ENCODE measurements at places on chromosomes 2 and 18.

DNA sequence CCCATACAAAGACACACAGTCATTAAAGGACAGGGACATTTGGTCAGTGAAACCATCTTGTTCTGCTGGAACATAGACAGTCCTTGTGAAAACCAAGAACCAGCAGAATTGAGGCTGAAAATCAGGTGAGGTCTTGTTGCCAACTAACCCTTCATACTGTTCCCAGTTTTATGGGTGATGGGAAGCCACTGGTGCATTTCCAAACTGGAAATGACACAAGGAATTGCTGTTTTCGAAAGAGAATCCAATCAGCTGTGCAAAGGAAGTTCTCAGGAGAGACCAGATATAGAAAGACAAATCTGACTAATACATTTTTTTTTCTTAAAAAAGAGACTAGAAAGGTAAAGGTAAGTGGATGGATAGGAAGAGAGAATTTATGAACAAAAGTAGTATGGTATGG lies 948.2 kb downstream of the TSN start:
- no peak for DNase-seq

DNA sequence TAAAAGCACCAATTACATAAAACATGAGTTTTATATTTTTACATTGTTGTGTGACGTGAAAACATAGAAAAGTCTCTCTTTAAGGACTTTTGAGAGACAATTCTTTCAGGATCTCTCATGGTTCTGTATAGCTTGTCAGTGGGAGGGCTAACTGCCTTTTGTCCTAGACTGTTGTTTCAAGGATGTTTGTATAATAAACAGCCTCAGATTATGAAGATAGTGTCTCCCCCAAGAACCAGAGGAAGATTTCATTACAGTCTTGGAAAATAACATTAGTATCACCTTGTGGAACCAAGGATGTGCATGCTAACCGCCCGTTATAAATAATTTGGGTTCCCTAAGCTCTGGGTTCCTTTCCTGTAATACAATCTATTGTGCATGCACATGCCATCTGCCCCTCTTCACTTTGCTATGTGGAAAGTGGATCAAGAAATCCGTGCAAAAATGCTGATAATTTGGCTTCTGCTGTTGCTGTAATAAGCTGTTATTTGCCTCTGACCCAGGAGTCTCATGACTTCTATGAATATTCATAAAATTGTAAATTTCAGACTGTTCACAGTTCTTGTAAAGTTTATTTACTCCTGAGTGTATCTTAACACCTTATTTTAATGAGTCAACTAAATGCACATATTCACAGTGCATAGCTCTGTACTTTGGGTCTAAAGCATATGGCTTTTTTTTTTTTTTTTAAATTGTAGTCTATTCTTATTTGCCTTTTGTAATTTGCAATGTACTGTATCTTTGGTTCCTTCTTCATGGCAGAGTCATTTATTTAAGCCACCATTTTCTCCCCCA lies 265.5 kb downstream of the PTH2R start:
- no peak for DNase-seq

DNA sequence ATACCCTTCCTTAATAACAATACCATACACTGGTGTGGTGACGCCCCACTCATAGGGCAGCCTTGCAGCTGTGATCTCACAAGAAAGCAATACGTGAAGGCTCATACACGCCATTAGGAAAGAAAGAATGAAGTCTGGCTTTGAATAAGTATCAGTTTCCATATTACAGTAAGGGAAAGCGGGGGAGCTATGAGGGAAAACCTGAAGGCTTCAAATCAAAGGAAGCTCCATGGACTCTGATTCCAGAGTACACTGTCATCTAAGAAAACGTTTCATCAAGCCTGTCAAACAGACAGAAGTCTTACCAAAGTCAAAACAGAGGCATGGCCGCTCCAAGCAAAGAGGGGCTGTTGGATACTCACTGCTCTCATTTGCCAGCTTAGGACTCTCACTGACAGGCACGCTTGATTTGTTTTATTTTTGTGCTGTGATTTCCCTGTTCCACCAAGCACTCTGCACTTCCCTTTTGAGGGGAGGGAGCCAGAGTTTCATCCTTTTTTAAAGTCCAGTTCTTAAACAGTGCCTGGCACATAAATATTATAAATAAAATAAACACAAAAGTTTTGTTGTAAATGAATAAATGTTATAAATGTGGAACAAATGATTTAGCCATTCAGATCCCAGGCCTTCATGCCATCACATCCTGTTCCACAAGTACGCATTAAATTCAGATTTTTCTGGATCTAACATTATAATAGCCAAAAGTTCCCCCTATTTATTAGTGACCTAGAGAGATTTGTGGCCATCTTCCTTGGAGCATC lies 221.2 kb downstream of the PIEZO2 start:
- no peak for DNase-seq

GRCh38 chr18:54899500-54899899 lies 59.8 kb downstream of the CCDC68 start:
- DNase-seq = no peak

- no peak for DNase-seq
These were observed 35.8 kb downstream of the SH3RF3 start for GRCh38 chr2:109164739-109165221.

DNA sequence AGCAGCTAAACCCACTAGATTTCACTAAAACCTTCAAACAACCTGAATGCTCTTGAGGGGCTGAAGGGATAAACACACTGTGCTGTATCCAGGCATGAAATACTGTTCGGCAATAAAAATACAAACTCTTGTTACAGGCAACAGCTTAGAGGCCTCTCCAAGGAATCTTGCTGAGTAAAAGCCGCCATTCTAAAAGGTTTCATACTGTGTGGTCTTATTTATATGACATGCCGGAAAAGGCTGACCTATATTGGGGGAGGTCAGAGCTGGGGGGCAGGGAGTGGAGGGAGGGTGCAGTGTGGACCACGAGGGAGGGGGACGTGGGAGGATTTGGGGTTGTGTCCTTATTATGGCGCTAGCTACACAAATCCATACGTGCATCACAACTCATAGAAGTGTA lies 136.2 kb downstream of the MBP start:
- no peak for DNase-seq

- DNase-seq = no peak
These were observed 54.8 kb downstream of the CDC42EP3 start for GRCh38 chr2:37616677-37617005.

DNA sequence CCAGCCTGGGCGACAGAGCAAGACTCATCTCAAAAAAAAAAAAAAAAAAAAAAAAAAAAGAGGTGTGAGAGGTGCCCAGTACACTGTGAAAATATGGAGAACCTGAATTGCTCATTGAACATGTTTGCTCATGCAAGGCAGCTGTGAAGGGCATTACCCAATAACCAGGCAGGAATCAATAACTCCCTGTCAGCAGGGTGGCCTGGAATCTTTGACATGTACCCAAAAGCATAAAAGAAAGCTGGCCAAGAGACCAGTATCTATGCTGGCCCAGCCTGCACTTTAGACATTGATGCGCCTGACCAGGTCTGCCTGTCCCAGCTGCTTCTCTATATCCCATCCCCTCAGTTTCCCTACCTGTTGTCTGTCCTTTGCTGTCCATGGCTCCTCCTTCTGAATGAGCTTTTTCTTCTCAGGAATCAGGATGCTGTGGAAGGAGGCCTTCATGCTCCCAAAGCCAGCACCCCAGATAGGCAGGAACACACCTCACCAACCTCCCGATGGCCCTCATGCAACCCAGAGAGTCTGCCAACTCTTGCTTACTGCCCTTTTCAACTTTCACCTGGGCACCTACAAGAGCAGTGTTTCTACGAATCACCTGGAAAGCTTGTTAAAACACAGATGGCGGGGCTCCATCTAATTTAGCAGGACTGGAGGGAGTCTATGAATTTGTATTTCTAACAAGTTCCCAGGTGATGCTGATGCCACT lies 83.4 kb upstream of the PPP1CB start:
- no peak for DNase-seq

GRCh38 chr18:49847524-49847923 lies 34.2 kb upstream of the ACAA2 start:
- DNase-seq = no peak

DNA sequence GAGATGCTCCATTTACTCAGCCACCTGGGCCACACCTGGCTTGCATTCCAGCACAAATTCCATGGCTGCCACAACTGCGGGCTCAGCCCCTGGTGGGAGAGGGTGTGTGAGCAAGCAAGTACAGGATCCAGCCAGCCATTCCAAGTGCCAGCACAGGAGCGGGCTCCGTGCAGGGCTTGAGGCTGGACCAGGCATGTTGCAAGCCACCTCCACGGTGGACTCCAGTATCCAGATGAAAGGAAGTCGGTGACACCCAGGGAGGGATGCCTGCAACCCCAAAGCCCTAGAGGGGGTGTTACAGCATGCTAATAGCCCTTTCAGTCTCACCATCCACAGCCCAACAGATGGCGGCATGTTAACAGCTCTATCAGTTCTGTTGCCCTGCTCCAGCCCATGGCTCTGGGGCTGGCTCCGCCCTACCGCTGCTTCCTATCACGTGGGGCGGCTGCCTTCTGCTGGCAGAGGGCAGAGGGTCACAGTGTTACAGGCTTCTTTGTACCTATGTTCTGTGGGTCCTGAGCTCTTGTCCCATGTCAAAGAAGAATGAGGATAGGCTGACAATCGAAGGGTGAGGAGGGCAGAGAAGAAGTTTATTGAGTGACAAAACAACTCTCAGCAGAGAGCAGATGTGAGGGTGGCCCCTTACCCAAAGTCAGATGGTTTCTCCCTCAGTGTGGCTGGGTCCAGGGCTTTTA lies 11.7 kb upstream of the GORASP2 start:
- DNase-seq = no peak

GRCh38 chr2:226831266-226831665 lies 4.6 kb upstream of the RHBDD1 start:
- DNase-seq = no peak

GRCh38 chr2:137892739-137893138 lies 71.5 kb upstream of the HNMT start:
- no peak for DNase-seq
